ENCODE measurements at places on chromosomes 13 and 19. TPM values are rescaled to one million over a fixed set of nuclear protein-coding genes. Genes with fewer than 3 reads are reported as not detected.

Gene PPM1N
- total RNA-seq: 0.32 TPM

Gene PNPLA6
- total RNA-seq: 116 TPM

GRCh38 chr13:32542221-32542620, 3.6 kb upstream of the N4BP2L2 start:
- H3K36me3 ChIP-seq: no peaks in the 10 kb centered on the region
- H3K4me3 ChIP-seq: no peak overlapping the region
- no peak for DNase-seq
- 0 out of 2 replicates have a peak, but pooled peaks cover 3% of the 10 kb centered on the region for H3K4me1 ChIP-seq
- H3K27ac ChIP-seq: no peak overlapping the region

- no peak for DNase-seq
- no peaks in the 10 kb centered on the region for H3K36me3 ChIP-seq
- peaks cover 9% of the 10 kb centered on the region for H3K4me1 ChIP-seq
- no peak overlapping the region for H3K4me3 ChIP-seq
- peaks cover 9% of the 10 kb centered on the region for H3K27me3 ChIP-seq
- H3K27ac ChIP-seq: no peak overlapping the region
These were observed 81.4 kb upstream of the GPC6 start for GRCh38 chr13:93145199-93145598.

GRCh38 chr19:6021878-6022569, 44.1 kb upstream of the RANBP3 start:
- H3K4me3 ChIP-seq: no peak overlapping the region
- no peak overlapping the region for H3K27ac ChIP-seq
- H3K36me3 ChIP-seq: no peaks in the 10 kb centered on the region

Gene ZNF534
- total RNA-seq: 0.25 TPM

DNA sequence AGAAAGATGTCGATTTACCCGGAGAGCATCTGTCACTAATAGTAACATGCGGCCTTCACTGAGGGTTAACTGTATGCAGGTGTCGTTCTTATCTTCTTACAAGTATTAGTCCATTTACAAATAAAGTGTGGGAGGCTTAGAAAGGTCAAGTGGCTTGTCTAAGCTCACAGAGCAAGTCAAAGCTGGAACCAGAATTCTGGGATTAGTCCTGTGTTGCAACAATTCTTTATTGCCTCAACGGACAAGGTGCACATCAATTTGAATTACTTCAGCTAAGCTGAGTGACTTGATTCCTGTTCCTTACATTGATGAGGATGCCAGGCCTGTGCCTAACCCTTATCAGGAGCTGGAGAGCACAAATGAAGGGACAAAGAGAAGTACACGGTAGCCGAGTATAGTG, 1193.6 kb downstream of the UQCRFS1 start:
- H3K27ac ChIP-seq: no peak overlapping the region
- no peaks in the 10 kb centered on the region for H3K36me3 ChIP-seq
- no peaks in the 10 kb centered on the region for H3K4me1 ChIP-seq
- no peak for DNase-seq
- H3K4me3 ChIP-seq: no peak overlapping the region
- H3K27me3 ChIP-seq: no peaks in the 10 kb centered on the region

- DNase-seq: no peak
- H3K4me3 ChIP-seq: no peak overlapping the region
- H3K27ac ChIP-seq: no peak overlapping the region
- H3K27me3 ChIP-seq: no peaks in the 10 kb centered on the region
- H3K36me3 ChIP-seq: no peaks in the 10 kb centered on the region
These were observed 109.6 kb downstream of the FLT1 start for GRCh38 chr13:28385362-28385761.

DNA sequence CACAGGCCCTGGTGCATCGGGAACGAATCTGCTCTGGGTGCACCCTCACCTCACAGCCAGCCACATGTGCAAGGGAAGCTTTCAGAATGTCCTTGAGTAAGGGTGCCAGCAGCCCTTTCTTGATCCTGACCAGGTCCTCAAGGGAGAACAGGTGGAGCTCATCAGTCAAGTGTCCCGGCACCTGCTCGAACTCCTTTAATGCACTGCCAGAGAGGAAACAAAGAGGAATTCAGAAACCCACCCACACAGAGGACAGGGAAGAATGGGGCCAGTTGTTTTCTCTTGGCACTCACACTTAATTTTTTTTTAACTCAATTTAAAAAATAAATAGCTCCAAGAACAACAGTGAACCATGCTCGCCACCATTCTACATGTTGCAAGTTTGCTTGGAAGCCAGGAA, 41.7 kb downstream of the RUBCNL start:
- H3K4me1 ChIP-seq: peaks cover 16% of the 10 kb centered on the region
- H3K27me3 ChIP-seq: no peaks in the 10 kb centered on the region
- H3K27ac ChIP-seq: no peak overlapping the region

DNA sequence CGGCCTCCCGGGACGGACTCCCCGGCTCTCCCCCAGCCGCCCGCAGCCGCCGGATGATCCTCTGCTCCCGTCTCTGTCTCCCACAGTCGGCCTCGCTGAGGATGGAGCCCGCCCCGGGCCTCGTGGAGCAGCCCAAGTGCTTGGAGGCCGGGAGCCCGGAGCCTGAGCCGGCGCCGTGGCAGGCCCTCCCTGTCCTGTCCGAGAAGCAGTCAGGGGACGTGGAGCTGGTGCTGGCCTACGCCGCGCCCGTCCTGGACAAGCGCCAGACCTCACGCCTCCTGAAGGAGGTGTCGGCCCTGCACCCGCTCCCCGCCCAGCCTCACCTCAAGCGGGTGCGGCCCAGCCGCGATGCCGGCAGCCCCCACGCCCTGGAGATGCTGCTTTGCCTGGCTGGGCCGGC, 6.8 kb downstream of the ADAT3 start:
- no peak for DNase-seq
- H3K27ac ChIP-seq: no peak overlapping the region
- no peaks in the 10 kb centered on the region for H3K36me3 ChIP-seq
- no peaks in the 10 kb centered on the region for H3K27me3 ChIP-seq
- H3K4me3 ChIP-seq: no peak overlapping the region
- H3K4me1 ChIP-seq: peaks cover 6% of the 10 kb centered on the region

Gene TEKTIP1
- not detected for total RNA-seq

GRCh38 chr19:13104848-13105711, 2.4 kb upstream of the LYL1 start:
- H3K36me3 ChIP-seq: no peaks in the 10 kb centered on the region
- no peak overlapping the region for H3K27ac ChIP-seq
- DNase-seq: no peak
- H3K4me1 ChIP-seq: no peaks in the 10 kb centered on the region
- H3K4me3 ChIP-seq: no peak overlapping the region
- no peaks in the 10 kb centered on the region for H3K27me3 ChIP-seq

GRCh38 chr19:13599681-13600080, 93.4 kb upstream of the CACNA1A start:
- H3K27ac ChIP-seq: no peak overlapping the region
- no peak overlapping the region for H3K4me3 ChIP-seq
- no peaks in the 10 kb centered on the region for H3K4me1 ChIP-seq
- no peaks in the 10 kb centered on the region for H3K36me3 ChIP-seq
- DNase-seq: no peak

Gene METTL21C
- total RNA-seq: not detected

GRCh38 chr13:113917594-113918371, 53.9 kb upstream of the GAS6 start:
- no peaks in the 10 kb centered on the region for H3K27me3 ChIP-seq
- H3K4me1 ChIP-seq: 0 out of 2 replicates have a peak, but pooled peaks cover 6% of the 10 kb centered on the region
- no peak overlapping the region for H3K27ac ChIP-seq
- H3K36me3 ChIP-seq: no peaks in the 10 kb centered on the region
- no peak for DNase-seq
- H3K4me3 ChIP-seq: no peak overlapping the region

GRCh38 chr13:100789968-100790367, 115.4 kb upstream of the TMTC4 start:
- H3K36me3 ChIP-seq: no peaks in the 10 kb centered on the region
- no peak overlapping the region for H3K27ac ChIP-seq
- 0 out of 2 replicates have a peak, but pooled peaks cover 3% of the 10 kb centered on the region for H3K4me1 ChIP-seq
- peaks cover 4% of the 10 kb centered on the region for H3K27me3 ChIP-seq
- DNase-seq: peak; percentile 11

DNA sequence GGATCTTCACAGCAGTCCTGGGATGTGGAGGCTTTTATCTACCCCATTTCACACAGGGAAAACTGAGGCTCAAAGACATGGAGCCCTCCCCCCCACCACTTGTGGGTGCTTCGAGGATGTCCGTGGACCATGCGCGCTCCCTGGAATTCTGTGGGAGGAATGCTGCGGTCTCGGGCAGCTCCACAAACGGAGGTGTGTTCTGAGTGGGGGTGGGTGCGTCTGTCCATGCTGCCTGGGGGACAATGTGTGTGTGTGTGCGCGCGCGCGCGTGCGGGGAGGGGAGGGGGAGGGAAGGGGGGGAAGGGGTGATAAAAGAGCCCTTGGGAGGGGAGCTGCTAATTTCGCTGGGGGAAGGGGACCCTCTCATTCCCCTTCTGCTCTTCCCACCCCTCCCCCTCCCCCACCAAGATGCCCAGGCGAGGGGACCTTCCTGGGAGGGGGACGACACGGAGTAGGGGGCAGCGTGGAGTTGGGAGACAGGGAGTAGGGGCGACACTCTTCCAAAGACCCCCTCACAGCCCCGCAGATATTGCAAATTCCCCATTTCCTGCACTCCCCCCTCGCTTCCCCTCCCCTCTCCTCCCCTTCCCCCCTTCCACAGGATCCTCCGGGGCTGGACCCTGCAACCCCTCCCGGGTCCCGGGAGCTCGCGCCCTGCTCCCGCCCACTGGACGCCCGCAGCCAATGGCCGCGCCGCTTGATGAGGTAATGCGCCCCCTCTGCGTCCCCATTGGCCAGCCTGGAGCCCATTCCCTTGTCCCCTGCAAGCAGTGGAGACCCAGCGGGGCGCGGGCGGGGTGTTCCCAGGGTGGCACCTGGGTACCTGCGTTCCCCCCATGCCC, 18.9 kb upstream of the ZNRF4 start:
- no peaks in the 10 kb centered on the region for H3K27me3 ChIP-seq
- no peaks in the 10 kb centered on the region for H3K36me3 ChIP-seq
- H3K4me1 ChIP-seq: peaks cover 22% of the 10 kb centered on the region
- H3K27ac ChIP-seq: peak overlapping the region; percentile 69
- DNase-seq: peak; percentile 90
- peak overlapping the region; percentile 67 for H3K4me3 ChIP-seq

Gene CCDC194
- total RNA-seq: not detected

- no peaks in the 10 kb centered on the region for H3K27me3 ChIP-seq
- 0 out of 2 replicates have a peak overlapping the region, but pooled peaks have one; percentile 3 for H3K4me3 ChIP-seq
- H3K27ac ChIP-seq: peak overlapping the region; percentile 59
- H3K36me3 ChIP-seq: no peaks in the 10 kb centered on the region
- peak; percentile 91 for DNase-seq
These were observed 25.5 kb downstream of the ELL start for GRCh38 chr19:18496167-18496979.

- no peaks in the 10 kb centered on the region for H3K27me3 ChIP-seq
- no peak for DNase-seq
- H3K36me3 ChIP-seq: no peaks in the 10 kb centered on the region
These were observed 112.1 kb downstream of the ZNF737 start for GRCh38 chr19:20453425-20453935.

- no peak overlapping the region for H3K4me3 ChIP-seq
- H3K36me3 ChIP-seq: no peaks in the 10 kb centered on the region
- no peaks in the 10 kb centered on the region for H3K27me3 ChIP-seq
- peaks cover 5% of the 10 kb centered on the region for H3K4me1 ChIP-seq
- DNase-seq: peak; percentile 65
These were observed 32.8 kb downstream of the ATP11A start for GRCh38 chr13:112722433-112723263.

DNA sequence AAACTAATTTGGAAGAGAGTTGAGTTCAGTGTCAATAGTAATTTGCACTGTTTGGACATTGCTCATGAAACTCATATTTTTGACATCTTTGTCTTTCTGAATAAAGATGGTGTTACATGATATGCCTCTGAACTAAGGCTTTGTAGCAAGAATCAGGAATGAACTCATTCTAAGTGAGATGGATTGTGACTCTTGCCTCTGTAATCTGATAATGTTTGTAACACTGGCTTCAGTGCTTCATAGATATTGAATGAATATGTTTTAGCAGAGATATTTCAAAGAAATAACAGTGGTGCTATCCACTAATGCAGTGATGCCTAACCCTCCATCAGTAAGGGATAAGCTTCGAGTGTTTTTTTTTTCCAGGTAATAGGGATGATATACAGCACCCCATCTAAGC, 32.9 kb downstream of the TEX26 start:
- H3K4me3 ChIP-seq: no peak overlapping the region
- no peak overlapping the region for H3K27ac ChIP-seq
- peaks cover 13% of the 10 kb centered on the region for H3K4me1 ChIP-seq
- H3K27me3 ChIP-seq: 0 out of 2 replicates have a peak, but pooled peaks cover 7% of the 10 kb centered on the region

Gene RNF225
- total RNA-seq: not detected

Gene CNFN
- total RNA-seq: not detected

DNA sequence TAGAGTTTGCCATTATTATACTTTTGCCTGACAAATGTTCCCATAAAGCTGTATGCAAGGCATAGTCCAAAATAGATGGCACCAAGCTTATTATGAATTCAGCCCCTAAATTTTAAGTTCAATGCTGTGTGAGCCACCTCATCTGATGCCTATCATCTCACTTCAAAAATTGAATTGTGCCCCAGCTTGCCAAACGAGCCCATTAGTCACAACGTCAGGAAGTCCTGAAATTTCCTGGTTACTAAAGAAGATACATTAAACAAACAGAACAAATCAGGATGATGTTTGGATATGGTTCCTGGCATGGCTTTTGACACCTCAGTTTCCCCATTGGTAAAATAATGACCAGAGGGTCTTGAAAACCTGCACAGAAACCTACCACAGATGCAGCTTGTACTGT, 147.5 kb upstream of the SOX21 start:
- H3K27me3 ChIP-seq: peaks cover 21% of the 10 kb centered on the region
- no peak overlapping the region for H3K4me3 ChIP-seq
- H3K4me1 ChIP-seq: no peaks in the 10 kb centered on the region
- DNase-seq: no peak
- no peak overlapping the region for H3K27ac ChIP-seq
- no peaks in the 10 kb centered on the region for H3K36me3 ChIP-seq

DNA sequence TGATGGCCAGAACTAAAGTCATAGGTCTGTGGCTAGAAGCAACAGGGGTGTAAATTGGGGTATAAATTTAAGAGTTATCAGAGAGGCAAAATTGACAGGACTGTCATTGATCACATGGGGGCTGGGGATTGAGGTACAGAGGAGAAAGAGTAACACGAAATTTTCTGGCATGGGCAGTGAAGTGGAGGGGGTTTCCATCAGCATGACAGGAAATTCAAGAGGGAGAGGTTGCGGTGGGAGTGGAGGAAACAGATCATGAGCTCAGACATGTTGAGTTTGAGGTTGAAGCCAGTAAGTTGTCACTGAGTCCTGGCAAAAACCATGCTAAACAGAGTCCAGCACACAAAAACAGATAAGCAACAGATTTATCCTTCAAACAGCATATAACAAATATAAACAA, 192.1 kb upstream of the TSC22D1 start:
- DNase-seq: no peak
- H3K36me3 ChIP-seq: no peaks in the 10 kb centered on the region
- no peak overlapping the region for H3K27ac ChIP-seq
- H3K27me3 ChIP-seq: no peaks in the 10 kb centered on the region

Gene CD33
- not detected for total RNA-seq

GRCh38 chr13:77620138-77620537, 77.3 kb upstream of the SLAIN1 start:
- no peak overlapping the region for H3K4me3 ChIP-seq
- no peak overlapping the region for H3K27ac ChIP-seq
- peaks cover 3% of the 10 kb centered on the region for H3K27me3 ChIP-seq
- H3K36me3 ChIP-seq: no peaks in the 10 kb centered on the region

- no peak for DNase-seq
- H3K27ac ChIP-seq: no peak overlapping the region
- no peak overlapping the region for H3K4me3 ChIP-seq
- H3K27me3 ChIP-seq: no peaks in the 10 kb centered on the region
- H3K4me1 ChIP-seq: no peaks in the 10 kb centered on the region
These were observed 18.9 kb upstream of the ZNF14 start for GRCh38 chr19:19751846-19752245.

- no peak overlapping the region for H3K4me3 ChIP-seq
- no peak overlapping the region for H3K27ac ChIP-seq
- no peaks in the 10 kb centered on the region for H3K4me1 ChIP-seq
- DNase-seq: no peak
- H3K27me3 ChIP-seq: peaks cover 6% of the 10 kb centered on the region
These were observed 71.8 kb downstream of the TNFSF11 start for GRCh38 chr13:42645717-42646116.

Gene CLDND2
- not detected for total RNA-seq
